ENCODE measurements at places on chromosomes 13 and 19.
A peak's percentile ranks its signal among the peaks of the same experiment; 100 is the strongest.

DNA sequence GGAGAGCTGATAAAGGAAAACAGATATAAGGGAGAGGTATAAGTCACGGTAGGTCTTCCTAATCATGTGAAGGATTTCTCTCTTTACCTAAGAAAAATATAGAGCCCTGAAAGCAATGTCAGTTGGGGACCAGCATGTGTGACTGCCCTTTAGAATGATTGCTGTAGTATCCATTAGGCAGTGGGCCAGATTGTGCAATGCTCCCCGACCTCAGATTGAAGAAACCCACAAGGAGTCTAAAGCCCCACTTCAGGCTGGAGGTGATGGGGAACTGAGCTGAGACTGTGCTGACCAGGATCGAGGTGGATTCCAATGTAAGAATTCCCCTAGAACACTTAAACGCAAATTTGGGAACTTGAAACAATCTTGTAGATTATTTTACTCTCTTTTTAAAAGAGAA lies 614.4 kb downstream of the LIG4 start:
- no peak for DNase-seq

DNA sequence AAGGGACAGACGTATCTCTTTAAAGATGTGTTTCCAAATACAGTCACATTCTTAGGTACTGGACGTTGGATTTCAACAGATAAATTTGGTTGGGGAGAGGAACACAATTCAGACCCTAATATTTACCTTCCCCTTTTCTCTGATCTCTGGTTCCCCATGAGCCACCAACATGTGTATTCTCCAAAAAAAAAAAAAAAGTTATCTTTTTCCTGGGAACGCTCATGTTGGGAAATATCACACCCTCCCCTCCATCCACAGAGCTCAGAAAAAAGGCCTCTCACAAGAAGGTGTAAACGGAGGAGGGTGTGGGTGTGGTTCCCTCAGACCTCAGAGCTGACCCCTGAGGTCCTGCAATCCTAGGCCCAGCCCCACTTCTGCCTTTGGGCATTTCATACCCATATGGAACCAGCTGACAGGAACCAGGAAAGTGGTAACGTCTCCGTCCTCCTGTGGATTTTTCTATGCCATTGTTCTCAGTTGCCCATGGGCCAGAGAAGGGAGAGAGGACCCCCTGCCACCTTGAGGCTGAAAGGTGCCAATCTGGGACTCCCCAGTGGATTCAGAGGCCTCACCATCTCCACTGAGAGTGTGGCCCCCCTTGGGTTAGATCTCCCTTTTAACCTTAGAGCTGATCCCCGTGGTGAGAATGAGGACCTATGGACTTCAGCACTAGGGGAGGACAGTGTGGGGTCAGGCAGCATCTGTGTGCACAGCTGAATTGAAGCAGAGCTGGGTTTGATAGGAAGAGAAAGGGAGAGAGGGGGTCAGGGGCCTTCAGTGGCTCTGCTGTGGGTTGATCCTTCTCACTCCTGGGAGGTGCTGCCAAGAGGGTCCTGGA lies 8.4 kb upstream of the SIGLEC12 start:
- DNase-seq: no peak

DNA sequence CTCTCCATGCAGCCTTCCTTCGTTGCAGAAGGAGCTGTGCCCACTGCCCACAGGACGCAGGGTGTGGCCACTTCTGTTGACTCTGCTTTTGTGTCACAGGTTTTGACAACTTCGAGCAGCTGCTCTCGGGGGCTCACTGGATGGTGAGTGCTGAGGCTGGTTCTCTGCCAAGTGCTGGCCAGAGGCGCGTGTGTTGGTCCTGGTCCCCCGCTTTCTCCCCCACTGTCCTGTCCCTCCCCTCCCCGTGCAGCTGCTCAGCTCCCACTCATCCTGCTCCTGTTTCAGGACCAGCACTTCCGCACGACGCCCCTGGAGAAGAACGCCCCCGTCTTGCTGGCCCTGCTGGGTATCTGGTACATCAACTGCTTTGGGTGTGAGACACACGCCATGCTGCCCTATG lies 10.6 kb upstream of the PDCD2L start:
- no peak for DNase-seq

DNA sequence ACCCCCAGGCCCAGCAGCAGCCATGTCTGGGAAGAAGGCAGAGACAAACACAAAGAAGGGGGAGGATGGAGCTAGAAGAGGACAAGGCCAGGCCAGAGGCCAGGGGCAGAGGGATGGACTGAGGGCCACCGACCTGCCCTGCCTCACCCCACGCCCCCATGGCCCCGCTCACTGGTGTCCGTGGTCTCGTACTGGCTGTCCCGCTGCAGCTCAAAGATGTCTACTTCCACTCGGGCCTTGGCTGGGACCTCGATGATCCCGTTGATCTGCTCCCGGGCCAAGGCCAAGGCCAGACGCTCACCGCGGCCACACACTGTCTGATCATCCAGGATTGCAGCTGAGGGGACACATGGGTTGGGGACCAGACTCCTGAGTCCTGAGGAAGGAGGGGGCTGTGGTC lies 5.0 kb downstream of the GRIK5 start:
- DNase-seq: no peak

- DNase-seq: peak; percentile 42
Observed at GRCh38 chr19:3499738-3500428, 591 bp downstream of the DOHH start.

- peak; percentile 93 for DNase-seq
Observed at GRCh38 chr19:38033658-38034491, 126.9 kb downstream of the SIPA1L3 start.

GRCh38 chr13:43472980-43473379 lies 313.8 kb downstream of the ENOX1 start:
- DNase-seq: no peak

DNA sequence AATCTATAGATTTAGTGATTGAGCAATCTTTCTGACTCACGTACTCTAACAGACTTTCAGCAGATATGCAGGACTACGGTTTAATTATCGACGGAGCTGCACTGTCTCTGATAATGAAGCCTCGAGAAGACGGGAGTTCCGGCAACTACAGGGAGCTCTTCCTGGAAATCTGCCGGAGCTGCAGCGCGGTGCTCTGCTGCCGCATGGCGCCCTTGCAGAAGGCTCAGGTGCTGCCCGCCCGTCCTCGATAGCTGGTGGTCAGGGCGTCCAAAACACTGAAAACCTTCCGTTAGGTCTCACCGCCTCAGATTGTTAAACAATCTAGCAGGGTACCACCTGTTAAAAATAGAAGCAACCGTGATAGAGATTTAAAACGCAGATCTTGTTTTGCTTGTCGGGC lies 113.2 kb upstream of the MCF2L start:
- DNase-seq: no peak

- no peak for DNase-seq
Observed at GRCh38 chr19:18386543-18387271, 749 bp downstream of the GDF15 start.

GRCh38 chr13:49620170-49620621 lies 8.1 kb upstream of the ARL11 start:
- DNase-seq: no peak

GRCh38 chr13:99867535-99868257 lies 103.9 kb downstream of the ZIC5 start:
- DNase-seq: no peak

- DNase-seq: no peak
Observed at GRCh38 chr19:5698635-5699422, 8.7 kb downstream of the RPL36 start.

- DNase-seq: no peak
Observed at GRCh38 chr13:88103824-88104223, 432.7 kb downstream of the SLITRK5 start.

- DNase-seq: no peak
Observed at GRCh38 chr13:76697288-76697687, 188.9 kb downstream of the KCTD12 start.

- DNase-seq: no peak
Observed at GRCh38 chr13:25920277-25920676, 131.5 kb downstream of the SHISA2 start.

- no peak for DNase-seq
Observed at GRCh38 chr13:79522583-79522982, 41.6 kb downstream of the NDFIP2 start.

GRCh38 chr19:19120308-19121231 lies 17.7 kb downstream of the TMEM161A start:
- no peak for DNase-seq

GRCh38 chr19:9848060-9848459 lies 12.9 kb downstream of the PIN1 start:
- no peak for DNase-seq

DNA sequence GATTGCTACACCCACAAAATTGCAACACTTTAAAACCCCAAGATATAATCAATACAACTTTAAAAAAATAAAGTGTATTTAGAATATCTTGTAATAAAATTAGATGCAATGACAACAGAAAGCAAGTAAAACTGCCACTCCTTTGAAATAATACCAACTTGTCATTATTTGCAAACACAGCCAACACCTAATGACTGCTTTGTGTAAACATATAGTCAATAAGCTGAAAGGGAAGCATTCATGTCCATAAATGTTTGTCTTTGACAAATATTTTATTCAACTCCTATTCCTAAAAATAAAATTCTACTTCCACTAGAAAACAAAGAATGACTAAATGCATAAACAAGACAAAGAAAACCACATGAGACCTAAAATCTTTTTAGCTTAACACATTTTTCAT lies 6.6 kb downstream of the SMAD9 start:
- DNase-seq: no peak

GRCh38 chr13:42815681-42816080 lies 34.3 kb downstream of the FAM216B start:
- no peak for DNase-seq

DNA sequence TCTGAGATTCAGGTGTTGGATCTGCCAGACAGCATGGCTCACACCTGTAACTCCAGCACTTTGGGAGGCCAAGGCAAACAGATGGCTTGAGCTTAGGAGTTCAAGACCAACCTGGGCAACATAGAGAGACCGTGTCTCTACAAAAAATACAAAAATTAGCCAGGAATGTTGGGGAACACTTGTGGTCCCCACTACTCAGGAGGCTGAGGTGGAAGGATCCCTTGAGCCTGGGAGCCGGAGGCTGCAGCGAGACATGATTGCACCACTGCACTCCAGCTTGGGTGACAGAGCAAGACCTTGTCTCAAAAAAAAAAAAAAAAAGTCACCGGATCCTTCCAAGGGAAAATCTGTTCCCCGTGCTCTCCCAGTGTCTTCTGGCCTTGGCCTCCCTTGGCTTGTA lies 109.2 kb downstream of the IRS2 start:
- no peak for DNase-seq

DNA sequence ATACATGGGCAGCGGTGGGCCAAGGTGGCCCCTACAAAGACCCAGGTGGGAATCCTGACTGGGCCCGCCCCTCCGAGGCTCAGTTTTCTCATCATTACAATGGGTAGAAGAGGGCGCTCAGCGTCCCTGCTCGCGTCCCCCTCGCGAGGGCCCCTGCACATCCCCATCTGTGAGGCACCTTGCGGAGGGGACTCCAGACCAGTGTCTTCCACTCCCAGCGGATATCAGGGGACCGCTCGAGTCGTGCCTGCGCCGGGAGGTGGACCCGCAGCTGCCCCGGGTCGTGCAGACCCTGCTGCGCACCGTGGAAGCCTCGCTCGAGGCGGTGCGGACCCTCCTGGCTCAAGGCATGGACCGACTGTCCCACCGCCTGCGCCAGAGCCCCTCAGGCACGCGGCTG lies 15.3 kb upstream of the COLGALT1 start:
- no peak for DNase-seq

- DNase-seq: no peak
Observed at GRCh38 chr13:66751691-66752090, 478.4 kb downstream of the PCDH9 start.

- peak; percentile 5 for DNase-seq
Observed at GRCh38 chr19:33998739-33999345, 173.5 kb upstream of the LSM14A start.

DNA sequence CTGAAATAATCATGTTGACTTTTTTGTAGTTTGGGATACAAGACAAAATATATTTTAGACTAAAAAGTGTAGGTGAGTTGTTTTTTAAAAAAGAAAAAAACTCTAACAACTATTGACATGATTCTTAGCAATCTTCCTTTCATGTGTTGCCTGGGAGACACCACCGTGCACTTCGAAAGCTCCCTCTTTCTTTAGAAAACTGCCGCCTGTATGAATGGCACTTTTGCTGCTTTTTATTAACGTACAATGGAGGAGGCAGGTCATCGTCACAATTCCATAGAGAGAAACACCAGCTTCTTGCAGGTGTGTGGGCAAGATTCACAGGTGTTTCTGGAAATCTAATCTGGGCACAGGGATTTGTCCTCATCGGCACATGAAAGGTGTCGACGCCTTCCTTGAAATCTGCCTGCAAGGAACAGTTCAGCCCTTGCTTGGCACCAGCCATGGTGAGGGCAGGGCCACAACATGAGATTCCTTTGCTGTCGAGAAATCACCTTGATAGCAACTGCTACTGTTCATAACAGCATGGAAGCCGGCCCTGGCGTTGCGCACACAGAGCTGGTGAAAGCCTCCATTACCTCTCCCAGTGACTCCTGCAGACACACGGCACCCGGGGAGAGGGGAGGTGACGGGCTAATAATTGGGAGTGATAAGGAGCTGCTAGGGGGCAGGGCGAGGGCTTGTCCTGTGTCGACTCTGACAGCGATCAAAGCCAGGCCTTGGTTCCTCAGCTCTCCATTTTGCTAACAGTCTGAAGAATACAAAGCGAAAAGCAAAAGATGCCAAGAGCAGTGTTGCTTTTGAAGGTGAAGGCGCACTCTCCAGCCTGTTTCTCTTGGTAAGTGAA lies 66.5 kb downstream of the EFNB2 start:
- no peak for DNase-seq

DNA sequence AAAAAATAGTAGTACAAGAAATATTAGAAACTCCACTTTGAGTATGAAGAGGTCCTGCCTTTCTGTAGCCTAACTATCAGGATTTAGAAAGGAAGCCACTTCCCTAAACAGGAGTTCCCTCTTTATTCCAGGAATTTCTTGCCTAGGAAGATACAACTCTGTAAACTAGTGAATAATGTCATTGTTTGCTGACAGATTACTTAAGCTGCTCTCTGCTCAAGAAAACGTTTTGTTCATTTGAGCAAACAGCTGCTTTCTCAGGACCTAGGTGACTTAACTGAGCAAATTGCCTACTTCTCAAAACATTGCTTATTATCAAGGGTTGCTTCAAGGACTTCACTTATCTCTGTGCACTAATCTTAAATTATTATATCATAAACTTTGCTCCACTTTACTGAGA lies 1419.4 kb upstream of the SLC10A2 start:
- no peak for DNase-seq

- DNase-seq: no peak
Observed at GRCh38 chr13:79904581-79904980, 423.6 kb downstream of the NDFIP2 start.

DNA sequence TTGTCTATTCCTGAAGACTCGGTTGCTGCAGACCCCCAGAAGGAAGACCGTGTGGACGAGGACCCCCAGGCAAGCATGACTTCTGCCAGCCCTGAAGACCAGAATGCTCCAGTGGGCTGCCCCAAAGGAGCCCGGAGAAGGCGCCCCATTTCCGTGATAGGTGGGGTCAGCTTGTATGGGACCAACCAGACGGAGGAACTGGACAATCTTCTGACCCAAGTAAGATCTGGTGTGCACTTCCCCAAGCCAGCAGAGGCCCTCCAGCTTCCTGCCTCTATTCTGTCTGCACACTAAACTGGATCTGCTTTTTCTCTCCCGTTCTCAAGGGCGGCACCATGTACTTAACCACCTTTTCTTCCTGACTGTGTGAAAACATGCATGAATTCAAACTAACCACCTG lies 59.8 kb upstream of the C1QTNF9 start:
- no peak for DNase-seq

- peak; percentile 24 for DNase-seq
Observed at GRCh38 chr13:21344662-21345176, 114.4 kb downstream of the ZDHHC20 start.

- no peak for DNase-seq
Observed at GRCh38 chr13:27211771-27212364, 39.5 kb upstream of the RPL21 start.

- DNase-seq: no peak
Observed at GRCh38 chr19:2960120-2960519, 15.3 kb upstream of the ZNF77 start.

GRCh38 chr13:93959796-93960533 lies 519.5 kb downstream of the DCT start:
- no peak for DNase-seq
